T-helper 17 cell (primary cell): ENCODE measurements at places on chromosomes 6 and 20. TPM values are rescaled to one million over a fixed set of nuclear protein-coding genes. Genes with fewer than 3 reads are reported as not detected.

GRCh38 chr20:57795342-57795697 lies 85.5 kb upstream of the PMEPA1 start:
- H3K36me3 ChIP-seq = peaks cover 7% of the 10 kb centered on the region
- peaks cover 22% of the 10 kb centered on the region for H3K27me3 ChIP-seq

- H3K36me3 ChIP-seq = peaks cover 6% of the 10 kb centered on the region
- no peak overlapping the region for H3K4me3 ChIP-seq
- peaks cover 8% of the 10 kb centered on the region for H3K4me1 ChIP-seq
- no peak overlapping the region for H3K27ac ChIP-seq
- DNase-seq = no peak
These were observed 210.4 kb downstream of the FOXC1 start for GRCh38 chr6:1820165-1820564.

Gene OTOR
- not detected for total RNA-seq

DNA sequence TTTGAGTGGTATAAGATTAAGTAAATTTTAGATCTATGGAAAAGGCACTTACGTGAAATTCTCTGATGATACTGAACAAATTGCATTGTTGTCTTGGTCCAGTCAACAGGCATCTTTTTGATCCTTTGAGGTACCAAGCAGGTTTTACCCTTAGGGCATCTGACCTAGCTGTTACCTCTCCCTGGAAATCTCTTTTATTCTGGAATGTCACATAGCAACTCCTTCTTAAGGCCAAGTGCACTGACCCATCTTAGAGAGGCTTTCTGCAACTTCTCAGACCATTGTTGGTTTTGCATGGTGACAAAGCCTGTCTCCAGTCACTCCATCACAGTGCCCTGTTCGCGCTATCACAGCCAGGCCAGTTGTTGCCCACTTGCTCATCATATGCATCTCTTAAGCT lies 42.0 kb downstream of the TPD52L1 start:
- DNase-seq = no peak
- H3K4me3 ChIP-seq = no peak overlapping the region
- no peak overlapping the region for H3K27ac ChIP-seq
- H3K27me3 ChIP-seq = peaks cover 15% of the 10 kb centered on the region

- H3K27me3 ChIP-seq = peaks cover 48% of the 10 kb centered on the region
- H3K4me1 ChIP-seq = peaks cover 16% of the 10 kb centered on the region
- peak overlapping the region; percentile 56 for H3K4me3 ChIP-seq
- H3K27ac ChIP-seq = peak overlapping the region; percentile 56
- DNase-seq = no peak
These were observed 1.7 kb downstream of the KCNK15 start for GRCh38 chr20:44747166-44748004.

DNA sequence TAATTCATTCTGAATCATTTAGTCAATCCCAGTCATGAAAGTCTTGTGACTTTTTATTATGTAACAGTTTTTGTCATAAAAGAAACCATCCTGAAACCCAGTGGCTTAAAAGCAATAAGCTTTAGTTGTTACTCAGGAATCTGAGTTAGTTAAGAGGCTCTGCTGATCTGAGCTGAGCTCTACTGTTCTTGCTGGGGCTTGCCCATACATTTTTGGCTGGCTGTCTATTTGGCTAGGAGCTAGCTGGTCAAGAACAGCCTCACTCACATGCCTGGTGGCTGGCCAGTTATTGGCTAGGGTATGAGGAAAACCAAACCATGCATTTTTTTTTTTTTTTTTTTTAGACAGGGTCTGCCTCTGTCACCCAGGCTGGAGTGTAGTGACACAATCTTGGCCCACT lies 10.6 kb downstream of the TCF21 start:
- no peak for DNase-seq
- peaks cover 4% of the 10 kb centered on the region for H3K4me1 ChIP-seq
- H3K4me3 ChIP-seq = no peak overlapping the region
- peaks cover 75% of the 10 kb centered on the region for H3K27me3 ChIP-seq
- peaks cover 6% of the 10 kb centered on the region for H3K36me3 ChIP-seq

Gene HAO1
- not detected for total RNA-seq

Gene FAM217A
- not detected for total RNA-seq

DNA sequence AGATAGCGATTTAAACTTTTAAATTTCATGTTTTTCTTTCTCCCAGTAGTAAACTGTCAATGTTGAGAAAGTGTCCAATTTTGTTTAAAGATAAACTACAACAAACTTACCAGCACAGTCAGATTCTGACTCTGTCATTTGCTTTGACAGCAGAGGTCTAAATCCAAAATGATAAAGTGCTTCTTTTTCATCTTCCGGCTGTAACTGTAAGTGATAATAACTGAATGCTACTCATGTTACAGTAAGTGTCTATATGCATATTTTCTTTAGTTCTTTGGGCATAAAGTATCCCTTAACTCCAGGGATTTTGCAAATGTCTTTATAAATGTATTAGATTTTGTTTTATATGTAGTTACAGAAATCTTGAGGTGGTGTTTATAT lies 610.4 kb downstream of the RFPL4B start:
- H3K4me1 ChIP-seq = no peaks in the 10 kb centered on the region
- no peak overlapping the region for H3K27ac ChIP-seq
- DNase-seq = no peak
- H3K36me3 ChIP-seq = no peaks in the 10 kb centered on the region

GRCh38 chr20:57619051-57619831 lies 985 bp downstream of the ZBP1 start:
- H3K4me1 ChIP-seq = peaks cover 47% of the 10 kb centered on the region
- H3K27ac ChIP-seq = peak overlapping the region; percentile 99
- no peaks in the 10 kb centered on the region for H3K27me3 ChIP-seq
- peak; percentile 31 for DNase-seq
- peak overlapping the region; percentile 89 for H3K4me3 ChIP-seq
- H3K36me3 ChIP-seq = peaks cover 2% of the 10 kb centered on the region

- DNase-seq = no peak
- peaks cover 26% of the 10 kb centered on the region for H3K4me1 ChIP-seq
- H3K27me3 ChIP-seq = peaks cover 15% of the 10 kb centered on the region
- H3K36me3 ChIP-seq = no peaks in the 10 kb centered on the region
- peak overlapping the region; percentile 87 for H3K27ac ChIP-seq
These were observed 2.0 kb upstream of the ACSS1 start for GRCh38 chr20:25059866-25060465.

Gene WFDC12
- total RNA-seq = not detected

Gene ECHDC1
- total RNA-seq = 20.4 TPM

Gene TAF8
- total RNA-seq = 28.7 TPM

GRCh38 chr6:129164032-129164431 lies 281.1 kb downstream of the LAMA2 start:
- no peak for DNase-seq
- no peak overlapping the region for H3K27ac ChIP-seq
- H3K4me1 ChIP-seq = no peaks in the 10 kb centered on the region

Gene MOG
- not detected for total RNA-seq

Gene GHRH
- total RNA-seq = not detected

GRCh38 chr6:72595812-72596211 lies 26.1 kb upstream of the KCNQ5 start:
- no peak overlapping the region for H3K4me3 ChIP-seq
- no peaks in the 10 kb centered on the region for H3K36me3 ChIP-seq
- peaks cover 27% of the 10 kb centered on the region for H3K27me3 ChIP-seq
- no peak overlapping the region for H3K27ac ChIP-seq
- no peak for DNase-seq
- peaks cover 9% of the 10 kb centered on the region for H3K4me1 ChIP-seq

Gene XKR7
- total RNA-seq = not detected

DNA sequence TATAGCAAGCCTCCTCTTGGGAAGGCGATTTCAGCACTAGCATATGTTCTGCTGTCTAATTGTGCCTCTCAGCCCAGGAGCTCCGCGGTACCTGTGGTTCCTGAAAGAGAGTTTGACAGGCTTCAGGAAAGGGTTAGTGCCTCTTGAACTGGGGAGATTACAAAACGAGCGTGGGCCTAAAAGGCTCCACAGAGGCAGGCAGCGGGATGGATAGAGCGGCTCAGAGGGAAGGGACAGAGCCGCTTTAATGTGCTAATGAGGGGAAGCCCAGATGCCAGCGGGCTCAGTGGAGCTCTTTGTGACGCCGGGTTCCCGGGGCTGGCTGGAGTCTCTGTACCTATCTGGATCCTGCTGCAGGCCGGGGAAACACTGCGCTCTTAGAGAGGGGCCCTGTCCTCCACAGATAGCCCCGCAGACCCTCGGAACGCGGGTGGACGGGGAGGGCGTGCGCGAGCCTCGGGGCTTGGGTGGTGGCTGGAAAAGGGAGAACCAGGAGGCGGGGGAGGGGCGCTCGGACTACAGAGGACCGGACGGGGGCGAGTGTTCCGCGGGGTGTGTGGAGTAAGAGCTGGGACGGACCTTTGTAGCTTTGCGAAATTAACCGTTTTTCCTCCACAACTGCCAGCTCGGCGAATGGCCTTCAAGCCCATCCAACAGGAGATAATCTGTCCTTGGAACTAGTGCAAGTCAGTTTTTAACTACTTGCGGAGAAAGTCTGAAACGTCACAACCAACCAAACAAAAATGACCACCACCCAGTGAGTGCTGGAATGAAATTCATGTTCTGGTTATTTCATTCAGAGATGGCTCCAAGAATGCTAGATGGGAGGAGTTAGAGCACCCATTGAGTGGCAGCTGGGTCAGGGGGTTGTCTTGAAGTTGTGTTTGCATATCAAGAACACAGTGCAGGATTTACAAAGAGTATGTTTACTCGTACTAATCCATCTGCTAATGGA lies 13.0 kb downstream of the SLC35F1 start:
- no peaks in the 10 kb centered on the region for H3K4me1 ChIP-seq
- H3K36me3 ChIP-seq = no peaks in the 10 kb centered on the region
- H3K4me3 ChIP-seq = no peak overlapping the region

- H3K27ac ChIP-seq = no peak overlapping the region
- H3K4me3 ChIP-seq = no peak overlapping the region
These were observed 188.6 kb upstream of the FKBP1C start for GRCh38 chr6:63022631-63023030.

DNA sequence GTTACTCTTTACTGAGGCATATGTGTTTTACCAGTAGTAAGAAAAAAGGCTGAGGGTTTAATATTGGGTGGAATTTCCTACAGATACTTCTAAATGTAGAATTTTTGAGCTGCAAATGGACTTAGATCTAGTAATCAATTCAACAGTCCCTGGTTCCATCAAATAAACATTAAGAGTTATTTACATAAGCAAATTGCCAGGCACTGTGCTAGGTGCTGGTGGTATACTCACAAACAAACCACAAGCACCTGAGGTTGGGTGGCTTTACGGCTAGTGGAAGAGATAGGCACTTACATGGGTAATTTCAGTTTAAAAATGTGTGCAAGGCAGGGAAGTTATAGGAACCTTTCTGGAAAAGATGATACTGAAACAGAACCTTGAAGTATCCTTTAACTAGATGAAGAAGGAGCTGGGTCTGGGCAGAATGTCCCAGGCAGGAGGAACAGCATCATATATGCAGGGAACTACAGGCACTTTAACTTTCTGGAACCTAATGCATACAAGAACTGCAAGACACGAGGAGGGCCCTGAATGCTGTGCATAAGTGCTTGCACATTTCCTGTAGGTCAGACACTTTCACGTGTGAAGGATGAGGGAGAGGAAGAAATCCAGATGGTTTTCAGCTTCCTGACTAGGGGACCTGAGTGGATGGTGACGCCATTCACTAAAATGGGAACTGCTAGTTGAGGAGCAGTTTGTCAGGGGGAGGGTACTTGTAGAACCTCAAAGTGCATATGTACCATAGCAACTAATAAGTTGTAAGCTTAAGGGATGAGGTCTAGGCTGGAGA lies 4.5 kb downstream of the CCN6 start:
- H3K27ac ChIP-seq = no peak overlapping the region
- DNase-seq = no peak
- no peaks in the 10 kb centered on the region for H3K36me3 ChIP-seq
- peaks cover 6% of the 10 kb centered on the region for H3K4me1 ChIP-seq
- H3K4me3 ChIP-seq = no peak overlapping the region
- peaks cover 7% of the 10 kb centered on the region for H3K27me3 ChIP-seq
